ENCODE measurements at places on chromosomes 7 and 10. TPM values are rescaled to one million over a fixed set of nuclear protein-coding genes. Genes with fewer than 3 reads are reported as not detected.

Gene IFIT1B
- total RNA-seq: not detected

Gene ZNF467
- 0.11 TPM for total RNA-seq

Gene NCF1
- 3.1 TPM for total RNA-seq

Gene GDF2
- not detected for total RNA-seq

Gene SUFU
- 10.6 TPM for total RNA-seq

GRCh38 chr10:103192451-103193106 is 493 bp downstream of the NT5C2 start:
- peak; percentile 81 for DNase-seq
- H3K4me3 ChIP-seq: peak overlapping the region; percentile 98
- peaks cover 18% of the 10 kb centered on the region for H3K36me3 ChIP-seq

- no peaks in the 10 kb centered on the region for H3K27me3 ChIP-seq
- no peaks in the 10 kb centered on the region for H3K4me1 ChIP-seq
- peaks cover 73% of the 10 kb centered on the region for H3K36me3 ChIP-seq
- no peak for DNase-seq
These were observed 83.8 kb upstream of the MXI1 start for GRCh38 chr10:110123594-110123993.

Data from activated CD8-positive, alpha-beta T cell treated with anti-CD3 and anti-CD28 coated beads, Interleukin-2, amount 10 ng/mL, durations not matched to agents 7 days and 5 days (primary cell).